Activated CD8-positive, alpha-beta T cell treated with anti-CD3 and anti-CD28 coated beads, Interleukin-2, amount 10 ng/mL, durations not matched to agents 7 days and 5 days (primary cell): ENCODE measurements at places on chromosomes 16 and 17. TPM values are rescaled to one million over a fixed set of nuclear protein-coding genes. Genes with fewer than 3 reads are reported as not detected.

DNA sequence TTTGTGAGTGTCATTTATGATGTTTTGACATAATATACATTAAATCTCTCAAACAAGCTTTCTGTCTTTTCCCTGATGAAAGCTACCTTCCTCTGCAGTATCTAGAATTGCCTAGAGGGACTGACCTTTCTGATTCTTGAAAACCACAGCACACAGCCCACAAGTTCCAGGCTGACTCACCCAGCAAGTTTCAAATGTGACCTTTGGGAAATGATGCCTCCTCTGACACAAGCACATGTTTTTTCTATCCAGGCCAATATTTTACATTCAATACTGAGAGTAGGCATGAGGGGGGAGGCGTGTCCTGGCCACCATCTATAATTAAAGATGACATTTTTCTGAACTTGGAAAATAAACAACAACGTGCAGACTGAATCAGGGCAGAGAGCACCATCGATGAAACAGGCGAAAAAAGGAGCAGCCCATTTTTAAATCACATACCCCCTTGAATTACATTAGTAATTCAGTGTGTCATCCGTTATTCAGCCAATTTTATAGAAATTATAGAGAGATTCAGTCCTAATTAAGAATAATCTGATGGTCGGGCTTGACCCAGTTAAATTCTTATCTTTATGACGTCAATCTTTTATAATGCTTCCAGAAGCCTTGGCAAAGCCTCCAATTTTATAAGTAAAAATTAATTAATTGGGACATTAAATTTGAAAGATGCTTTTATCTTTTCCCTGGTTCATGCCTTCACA lies 292.6 kb upstream of the CDH11 start:
- H3K4me1 ChIP-seq: no peaks in the 10 kb centered on the region
- no peak for DNase-seq
- no peak overlapping the region for H3K4me3 ChIP-seq
- no peak overlapping the region for H3K27ac ChIP-seq
- H3K36me3 ChIP-seq: no peaks in the 10 kb centered on the region

DNA sequence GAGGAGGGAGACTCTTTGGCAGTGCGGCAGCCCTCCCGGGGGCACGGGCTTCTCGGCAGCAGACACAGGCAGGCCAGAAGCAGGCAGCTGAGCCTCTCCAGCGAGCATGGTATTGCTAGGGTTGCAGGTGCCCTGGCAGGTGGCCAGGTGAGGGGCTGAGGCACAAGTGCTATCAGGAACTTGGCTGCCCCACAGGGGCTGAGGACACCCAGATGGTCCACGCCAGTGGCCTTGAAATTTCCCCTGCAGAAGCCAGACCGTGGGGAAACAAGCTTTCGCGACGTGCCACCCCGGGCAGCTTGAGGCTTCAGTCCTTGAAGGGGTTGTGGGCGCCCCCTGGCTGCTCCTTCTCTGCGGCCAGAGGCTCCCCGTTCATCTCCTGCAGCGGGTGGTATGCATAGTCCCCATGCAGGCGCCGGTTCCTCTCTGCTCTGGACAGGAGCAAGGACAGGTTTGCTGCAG lies 8.5 kb downstream of the NAGPA start:
- H3K4me1 ChIP-seq: peaks cover 3% of the 10 kb centered on the region
- no peak overlapping the region for H3K27ac ChIP-seq
- no peak for DNase-seq
- H3K4me3 ChIP-seq: no peak overlapping the region

DNA sequence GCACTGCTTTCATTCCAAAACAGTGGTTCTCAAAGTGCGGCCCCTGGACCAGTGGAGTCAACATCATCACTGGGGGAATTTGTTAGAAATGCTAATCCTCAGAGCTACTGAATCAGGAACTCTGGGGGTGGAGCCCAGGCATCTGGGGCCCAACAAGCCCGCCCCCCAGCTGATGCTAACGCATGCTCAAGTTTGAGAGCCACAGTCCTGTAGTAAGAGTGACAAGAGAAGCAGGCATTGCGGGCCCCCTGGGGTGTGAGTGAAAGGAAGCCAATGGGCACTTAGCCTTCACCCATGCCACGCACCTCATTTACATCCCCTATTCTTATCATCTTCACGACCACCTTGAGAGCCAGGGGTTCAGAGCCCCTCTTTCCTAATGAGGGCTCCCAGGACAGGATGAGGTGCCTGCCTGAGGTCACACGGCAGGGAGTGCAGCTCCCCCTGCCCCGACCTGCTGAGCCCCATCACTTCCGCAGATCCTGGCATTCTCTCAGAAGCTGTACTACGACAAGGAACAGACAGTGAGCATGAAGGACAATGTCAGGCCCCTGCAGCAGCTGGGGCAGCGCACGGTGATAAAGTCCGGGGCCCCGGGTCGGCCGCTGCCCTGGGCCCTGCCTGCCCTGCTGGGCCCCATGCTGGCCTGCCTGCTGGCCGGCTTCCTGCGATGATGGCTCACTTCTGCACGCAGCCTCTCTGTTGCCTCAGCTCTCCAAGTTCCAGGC lies 9.1 kb downstream of the CA4 start:
- H3K27ac ChIP-seq: no peak overlapping the region
- no peak overlapping the region for H3K4me3 ChIP-seq
- H3K4me1 ChIP-seq: peaks cover 3% of the 10 kb centered on the region
- peaks cover 8% of the 10 kb centered on the region for H3K27me3 ChIP-seq
- no peaks in the 10 kb centered on the region for H3K36me3 ChIP-seq
- no peak for DNase-seq

DNA sequence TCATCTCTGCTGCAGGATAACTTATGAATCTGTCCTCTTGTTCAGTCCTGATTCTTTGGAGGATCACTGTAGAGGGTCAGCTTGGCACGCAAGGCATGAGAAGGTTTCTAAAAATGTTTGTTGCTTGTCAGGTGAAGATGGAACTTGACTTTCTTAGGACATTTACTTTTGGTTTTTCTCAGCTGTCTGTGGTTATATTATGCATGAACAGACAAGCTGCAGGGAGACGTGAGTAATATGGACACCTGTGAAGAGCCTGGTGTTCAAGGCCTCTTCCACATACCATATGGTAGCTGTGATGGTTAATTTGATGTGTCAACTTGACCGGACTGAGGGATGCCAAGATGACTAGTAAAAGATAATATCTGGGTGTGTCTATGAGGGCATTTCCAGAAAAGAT lies 270.2 kb upstream of the CPHXL start:
- H3K27ac ChIP-seq: no peak overlapping the region
- H3K36me3 ChIP-seq: no peaks in the 10 kb centered on the region
- no peak overlapping the region for H3K4me3 ChIP-seq
- DNase-seq: no peak
- no peaks in the 10 kb centered on the region for H3K27me3 ChIP-seq

- no peak overlapping the region for H3K27ac ChIP-seq
- H3K36me3 ChIP-seq: no peaks in the 10 kb centered on the region
- no peaks in the 10 kb centered on the region for H3K4me1 ChIP-seq
- H3K27me3 ChIP-seq: no peaks in the 10 kb centered on the region
- no peak for DNase-seq
Observed at GRCh38 chr17:70239391-70239826, 70.1 kb downstream of the KCNJ2 start.

DNA sequence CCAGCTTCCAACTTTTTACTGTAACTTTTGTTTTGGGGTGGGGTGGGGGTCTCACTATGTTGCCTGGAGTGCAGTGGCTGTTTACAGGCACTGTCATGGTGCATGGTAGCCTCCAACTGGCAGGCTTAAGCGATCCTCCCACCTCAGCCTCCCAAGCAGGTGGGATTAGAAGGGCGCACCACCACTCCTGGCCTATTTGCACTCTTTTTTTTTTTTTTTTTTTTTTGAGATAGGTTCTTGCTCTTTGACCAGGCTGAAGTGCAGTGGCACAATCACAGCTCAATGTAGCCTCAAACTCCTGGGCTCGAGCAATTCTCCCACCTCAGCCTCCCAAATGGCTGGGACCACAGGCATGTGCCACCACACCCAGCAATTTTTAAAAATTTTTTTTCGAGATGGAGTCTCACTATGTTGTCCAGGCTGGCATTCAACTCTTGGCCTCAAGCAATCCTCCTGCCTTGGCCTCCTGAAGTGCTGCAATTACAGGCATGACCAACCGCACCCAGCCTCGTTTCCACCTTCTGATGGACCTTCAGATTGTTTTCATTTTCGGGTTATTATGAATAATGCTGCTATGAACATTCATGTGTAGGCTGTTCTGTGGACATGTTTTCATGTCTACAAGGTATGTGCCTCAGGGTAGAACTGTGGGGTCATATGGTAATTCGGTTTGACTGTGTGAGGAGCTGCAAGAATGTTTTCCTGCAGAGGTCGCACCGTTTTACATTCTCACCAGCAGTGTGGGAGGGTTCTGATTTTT lies 10.9 kb downstream of the TRAP1 start:
- H3K27ac ChIP-seq: no peak overlapping the region
- peaks cover 10% of the 10 kb centered on the region for H3K4me1 ChIP-seq
- no peak for DNase-seq
- H3K4me3 ChIP-seq: no peak overlapping the region
- no peaks in the 10 kb centered on the region for H3K27me3 ChIP-seq

- DNase-seq: no peak
- H3K27ac ChIP-seq: no peak overlapping the region
- no peak overlapping the region for H3K4me3 ChIP-seq
- H3K36me3 ChIP-seq: no peaks in the 10 kb centered on the region
- H3K27me3 ChIP-seq: peaks cover 6% of the 10 kb centered on the region
Observed at GRCh38 chr17:29379084-29379991, 10.8 kb upstream of the TAOK1 start.

DNA sequence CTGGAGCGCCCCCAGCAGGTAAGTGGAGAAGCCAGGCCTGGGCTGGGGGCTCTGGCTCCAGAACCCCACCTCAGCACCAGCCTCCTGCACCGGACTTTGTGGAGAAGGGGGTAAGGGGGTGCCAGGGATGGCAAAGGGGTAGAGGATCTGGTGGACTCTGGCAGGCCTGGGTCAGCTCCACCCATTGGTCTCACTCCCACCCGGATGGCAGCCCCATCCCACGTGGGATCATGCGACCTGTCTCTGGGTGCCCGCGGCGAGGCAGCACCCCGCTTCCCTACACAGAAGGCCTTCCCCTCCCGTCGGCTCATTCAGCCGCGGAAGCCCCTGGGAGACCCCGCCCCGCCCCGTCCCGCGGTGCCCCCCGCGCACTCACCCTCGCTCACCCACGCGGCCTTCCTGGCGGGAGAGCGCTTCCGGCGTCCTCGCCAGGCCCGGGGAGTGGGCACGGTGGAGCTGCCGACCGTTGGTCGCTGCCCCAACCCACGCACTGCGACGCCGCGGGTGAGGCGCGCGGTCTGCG lies 498 bp upstream of the PLEKHG4 start:
- peak; percentile 63 for DNase-seq
- no peaks in the 10 kb centered on the region for H3K27me3 ChIP-seq
- H3K36me3 ChIP-seq: peaks cover 10% of the 10 kb centered on the region
- peak overlapping the region; percentile 81 for H3K4me3 ChIP-seq

Gene LGALS3BP
- total RNA-seq: 172 TPM

Gene MYOCD
- total RNA-seq: not detected
